ENCODE measurements at places on chromosomes 13 and 19.

GRCh38 chr19:2344381-2344870 is 15.6 kb upstream of the TMPRSS9 start:
- DNase-seq, result no peak

DNA sequence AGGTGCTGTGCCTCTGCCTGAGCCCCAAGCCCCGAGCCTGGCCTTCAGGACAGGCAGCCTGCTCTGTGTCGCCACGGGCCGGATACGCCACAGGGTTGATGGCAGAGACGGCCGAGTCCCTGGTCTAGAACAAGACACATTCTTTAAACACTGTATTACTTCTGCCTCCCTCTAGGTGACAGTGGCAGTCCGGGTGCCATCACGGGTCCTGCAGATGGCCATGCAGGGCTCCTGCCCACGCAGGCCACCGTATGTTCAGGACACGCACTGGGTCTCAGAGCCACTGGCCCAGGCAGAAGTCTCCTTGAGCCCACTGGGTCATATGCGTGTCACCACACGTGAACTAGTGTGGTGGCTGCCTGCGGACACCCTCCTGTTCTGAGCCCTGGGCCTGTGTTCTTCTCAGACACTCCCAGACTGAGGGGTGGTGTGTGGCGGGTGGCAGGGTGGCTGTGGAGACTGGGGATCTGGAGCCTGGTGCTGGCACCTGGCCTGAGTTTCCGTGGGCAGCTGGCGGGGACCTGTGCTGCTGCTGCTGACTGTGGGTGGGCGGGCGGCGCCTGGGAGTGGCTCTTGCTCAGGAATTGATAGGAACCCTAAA is 4.4 kb downstream of the PLEKHJ1 start:
- DNase-seq, result no peak

DNA sequence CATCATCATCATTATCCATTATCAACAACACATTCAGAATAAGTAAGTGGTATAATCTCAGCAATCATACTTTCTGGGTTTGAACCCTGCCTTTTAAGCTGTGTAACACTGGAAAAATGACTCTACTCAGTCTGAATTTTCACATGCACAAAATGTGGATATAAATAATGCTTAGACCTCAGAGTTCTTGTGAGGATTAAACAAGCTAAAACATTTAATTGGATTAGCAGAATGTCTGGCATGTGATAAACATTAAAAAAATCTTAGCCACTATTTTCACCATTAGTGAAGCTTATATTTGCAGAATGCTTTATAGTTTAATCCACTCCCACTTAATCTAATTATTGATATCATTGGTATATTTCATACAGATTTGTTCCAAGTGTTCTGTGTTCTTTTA is 412.3 kb downstream of the RFC3 start:
- DNase-seq, result no peak

DNA sequence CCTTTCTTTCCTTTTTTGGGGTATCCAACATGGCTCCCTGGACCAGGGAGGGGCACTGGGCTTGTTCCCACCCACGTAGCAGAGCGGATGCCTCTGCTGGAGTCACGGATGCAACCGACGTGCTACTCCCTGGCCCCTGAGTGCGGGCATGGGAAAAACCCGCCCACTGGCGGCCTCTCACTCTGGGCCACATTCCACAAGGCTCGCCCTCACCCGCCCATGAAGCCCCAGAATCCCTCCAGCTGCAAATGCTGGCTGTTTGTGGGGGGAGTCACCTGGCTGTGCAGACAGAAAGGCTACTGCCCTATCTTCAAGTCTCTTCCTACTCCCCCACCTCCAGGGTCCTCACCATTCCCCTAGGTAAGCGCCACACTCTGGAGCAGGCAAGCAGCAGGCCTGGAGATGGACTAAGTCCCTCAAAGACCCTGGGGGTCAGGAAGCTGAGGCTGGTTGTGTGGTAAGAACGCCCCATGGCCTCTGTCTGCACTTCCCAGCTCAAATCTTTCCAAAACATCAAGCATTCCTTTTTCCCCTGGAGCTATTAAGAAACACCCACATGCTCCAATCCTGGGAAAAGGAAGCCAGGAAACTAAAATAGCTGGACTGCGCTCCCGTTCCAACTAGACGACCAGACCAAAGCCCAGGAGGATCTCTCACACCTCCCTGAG is 17.9 kb upstream of the EPHX3 start:
- DNase-seq, result no peak

- no peak for DNase-seq
These were observed 123.0 kb downstream of the SLC7A1 start for GRCh38 chr13:29472332-29472961.

GRCh38 chr19:15008308-15008707 is 28.6 kb upstream of the SLC1A6 start:
- DNase-seq, result no peak

DNA sequence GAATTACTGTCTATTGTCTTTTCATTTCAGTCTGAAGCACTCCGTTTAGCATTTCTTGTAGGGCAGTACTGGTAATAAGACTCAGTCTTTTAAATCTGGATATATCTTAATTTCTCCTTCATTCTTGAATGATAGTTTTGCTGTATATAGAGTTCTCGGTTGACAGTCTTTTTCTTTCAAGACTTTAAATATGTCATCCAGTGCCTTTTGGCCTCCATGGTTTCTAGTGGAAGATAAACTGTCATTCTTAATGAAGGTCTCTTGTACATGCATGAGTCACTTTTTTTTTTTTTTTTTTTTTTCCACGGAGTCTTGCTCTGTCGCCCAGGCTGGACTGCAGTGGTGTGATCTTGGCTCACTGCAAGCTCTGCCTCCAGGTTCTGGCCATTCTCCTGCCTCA is 27.2 kb upstream of the ZDHHC20 start:
- DNase-seq, result no peak

DNA sequence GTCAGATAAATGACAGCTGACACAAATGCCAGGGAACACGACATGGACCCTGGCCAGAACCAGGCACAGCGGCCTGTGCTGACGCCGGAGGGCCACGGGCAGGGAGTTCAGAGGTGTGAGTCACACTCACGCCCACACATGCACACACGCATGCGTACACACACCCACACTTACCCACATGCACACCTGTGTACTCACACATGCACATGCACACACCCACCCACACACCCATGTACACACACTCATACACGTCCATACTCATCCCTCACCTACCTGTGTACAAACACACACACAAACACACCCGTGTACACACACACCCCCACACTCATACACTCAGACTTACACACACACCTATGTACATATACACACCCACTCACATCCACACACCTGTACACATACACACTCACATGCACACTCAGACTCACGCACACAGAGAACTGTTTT is 40.4 kb downstream of the MLLT1 start:
- no peak for DNase-seq

DNA sequence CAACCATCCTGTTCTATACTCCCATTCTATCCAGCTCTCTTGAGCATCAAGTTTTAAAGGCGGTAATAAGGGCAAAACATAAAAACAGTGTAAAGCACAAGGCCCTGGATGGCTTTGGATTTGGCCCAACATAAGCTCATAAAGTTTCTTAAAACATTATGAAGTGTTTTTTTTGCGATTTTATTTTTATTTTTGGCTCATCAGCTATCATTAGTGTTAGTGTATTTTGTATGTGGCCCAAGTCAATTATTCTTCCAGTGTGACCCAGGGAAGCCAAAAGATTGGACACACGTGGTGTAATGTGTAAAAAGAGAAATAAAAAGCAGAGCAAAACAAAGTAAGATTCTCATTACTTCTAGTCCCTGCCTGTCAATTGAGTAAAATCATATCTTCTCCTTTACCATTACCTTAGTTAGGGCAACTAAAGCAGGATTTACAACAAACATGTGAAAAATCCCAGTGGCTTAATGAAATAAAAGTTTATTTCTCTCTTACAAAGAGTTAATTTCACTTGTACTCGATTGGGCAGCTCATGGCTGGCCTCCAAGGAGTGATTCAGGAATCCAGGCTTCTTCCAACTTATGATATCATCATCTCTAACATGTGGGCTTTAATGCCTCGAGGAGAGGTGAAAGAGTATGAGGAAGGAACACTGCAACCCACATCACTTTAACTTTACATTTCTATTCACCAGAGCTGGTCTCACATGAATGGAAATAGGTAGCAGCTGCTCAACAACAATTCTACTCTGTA is 725.2 kb upstream of the SLITRK1 start:
- DNase-seq, result no peak

GRCh38 chr13:40233731-40234195 is 432.7 kb downstream of the FOXO1 start:
- no peak for DNase-seq

DNA sequence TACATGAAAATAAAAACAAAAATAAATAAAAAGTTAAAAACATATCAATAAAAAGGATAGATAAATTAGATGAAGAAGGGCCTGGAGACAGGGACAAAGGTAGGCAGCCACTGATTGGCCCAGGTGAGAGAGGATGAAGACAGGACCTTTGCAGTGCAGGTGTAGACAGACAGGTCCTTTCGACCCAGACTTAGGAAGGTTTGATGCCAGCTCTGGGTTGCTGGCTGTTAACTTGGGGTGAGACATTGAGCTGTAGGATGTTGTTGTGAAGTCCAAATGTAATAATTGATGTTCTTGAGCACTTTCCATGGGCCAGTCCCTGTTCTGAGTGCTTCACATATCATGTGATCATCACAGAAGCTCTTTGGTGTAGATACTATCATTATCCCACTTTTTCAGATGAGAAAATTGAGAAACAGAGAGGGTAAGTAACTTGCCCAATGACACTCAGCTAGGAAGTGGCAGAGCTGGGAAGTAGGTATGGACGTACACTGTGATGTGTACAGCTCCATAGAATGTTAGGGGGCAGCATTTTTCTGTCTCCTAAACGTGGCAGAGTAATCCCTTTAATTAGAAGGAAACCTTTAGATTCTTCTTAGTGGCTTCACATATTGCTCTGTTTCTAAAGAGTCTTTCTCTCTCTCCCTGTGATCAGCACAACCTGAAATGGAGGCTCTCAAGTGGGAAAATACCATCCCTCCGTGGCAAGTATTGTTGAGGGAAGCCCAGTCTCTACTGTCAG is 76.0 kb upstream of the STK24 start:
- no peak for DNase-seq

GRCh38 chr19:48210005-48210404 is 39.5 kb downstream of the ZSWIM9 start:
- no peak for DNase-seq

DNA sequence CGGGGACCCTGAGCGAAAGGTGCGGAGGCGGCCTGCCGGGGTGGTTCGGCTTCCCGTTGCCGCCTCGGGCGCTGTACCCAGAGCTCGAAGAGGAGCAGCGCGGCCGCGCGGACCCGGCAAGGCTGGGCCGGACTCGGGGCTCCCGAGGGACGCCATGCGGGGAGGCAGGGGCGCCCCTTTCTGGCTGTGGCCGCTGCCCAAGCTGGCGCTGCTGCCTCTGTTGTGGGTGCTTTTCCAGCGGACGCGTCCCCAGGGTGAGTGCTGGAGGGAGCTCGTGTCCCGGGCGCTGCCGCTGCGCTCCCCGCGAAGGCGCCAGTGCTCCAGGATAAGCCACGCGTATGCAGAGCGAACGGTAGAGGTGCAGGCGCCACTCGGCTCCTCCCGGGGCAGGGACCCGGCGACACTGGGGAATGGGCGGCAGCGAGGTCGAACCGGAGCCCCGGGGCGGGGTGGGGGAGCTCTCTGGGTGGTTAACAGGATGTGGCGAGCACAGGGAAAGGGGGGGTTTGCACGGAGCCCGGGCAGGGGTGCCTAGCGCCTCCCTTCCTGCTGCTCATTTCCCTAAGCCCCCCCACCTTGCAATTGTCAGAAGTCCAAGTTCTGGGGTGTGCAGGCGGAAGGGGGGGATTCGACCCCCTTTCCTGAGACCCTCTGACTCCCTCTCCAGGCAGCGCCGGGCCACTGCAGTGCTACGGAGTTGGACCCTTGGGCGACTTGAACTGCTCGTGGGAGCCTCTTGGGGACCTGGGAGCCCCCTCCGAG is at the start of gene IL27RA:
IL27RA (plus strand) TSS at position 44 of the 762 bp plus-strand sequence; CDS start at position 155, 111 bp downstream.
- DNase-seq, result peak; percentile 63

DNA sequence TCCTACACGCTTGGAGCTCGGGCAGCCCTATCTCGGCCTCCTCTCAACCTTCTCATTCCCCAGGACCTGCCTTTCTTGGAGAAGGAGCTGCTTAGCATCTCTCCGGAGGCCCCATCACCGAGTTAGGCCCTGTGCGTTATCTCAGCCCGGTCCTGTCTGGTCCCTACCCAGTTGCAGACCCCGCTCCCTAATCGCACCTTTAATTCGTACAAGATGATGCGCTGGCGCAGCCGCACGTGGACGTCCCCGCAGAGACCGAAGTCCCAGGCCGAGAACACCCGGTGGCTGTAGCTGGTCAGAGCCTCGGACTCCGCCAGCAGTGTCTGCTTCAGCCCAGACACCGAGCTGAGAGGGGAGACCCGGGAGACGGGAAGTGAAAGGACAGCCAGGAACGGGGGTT is 5.7 kb upstream of the LENG1 start:
- DNase-seq, result no peak

DNA sequence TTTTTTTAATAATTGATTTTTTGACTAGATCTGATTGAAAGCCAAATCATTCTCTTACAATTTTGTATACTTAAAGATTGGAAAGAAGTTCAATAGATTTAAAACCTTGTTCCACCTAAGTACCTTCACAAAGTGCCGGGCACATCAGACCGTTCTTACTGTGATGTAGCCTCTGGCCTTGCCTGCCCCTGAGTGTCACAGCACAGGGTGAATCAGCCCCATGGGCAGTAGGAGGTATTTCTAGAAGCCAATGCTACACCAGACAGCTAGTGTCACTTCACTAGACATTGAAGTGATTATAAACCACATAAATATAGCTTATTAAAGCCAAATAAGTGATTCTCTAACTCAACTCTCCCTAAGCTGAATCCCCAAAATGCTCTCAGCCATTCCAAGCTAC is 131.3 kb downstream of the LACC1 start:
- no peak for DNase-seq

DNA sequence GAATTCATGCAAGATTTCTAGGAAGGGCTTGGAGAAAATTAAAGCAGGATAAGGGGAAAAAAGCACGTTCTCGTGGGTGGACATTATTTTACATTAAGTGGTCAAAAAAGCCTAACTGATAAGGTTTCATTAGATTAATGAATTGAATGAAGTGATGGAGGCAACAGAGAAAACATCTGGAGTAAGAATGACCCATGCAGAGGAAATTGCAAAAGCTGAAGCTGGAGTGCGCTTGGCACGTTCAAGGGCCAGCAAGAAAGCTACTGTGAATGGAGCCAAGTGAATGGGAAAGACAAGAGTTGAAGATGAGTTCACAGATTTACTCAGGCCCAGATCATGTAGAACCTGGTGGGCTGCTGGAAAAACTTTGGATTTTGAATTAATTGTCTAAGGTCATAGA is 777.9 kb downstream of the DACH1 start:
- DNase-seq, result no peak

DNA sequence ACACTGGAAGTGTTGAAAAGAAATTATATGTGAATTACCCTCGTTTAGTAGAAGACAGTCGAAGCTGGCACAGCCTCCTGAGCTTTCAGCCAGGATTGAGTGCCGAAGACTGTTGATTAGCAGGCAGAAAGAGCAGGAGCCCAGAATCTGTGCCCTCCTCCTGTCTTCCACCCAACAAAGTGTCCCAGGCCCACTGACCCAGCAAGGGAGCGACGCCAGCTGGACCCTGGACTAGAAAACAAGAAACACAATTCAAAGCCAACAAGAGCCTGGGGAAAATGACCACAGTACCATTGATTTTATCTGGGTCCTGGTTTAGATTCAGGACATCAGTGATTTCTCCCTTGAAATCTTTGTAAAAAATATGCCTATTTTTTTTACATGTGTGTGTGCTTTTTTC is 120.7 kb downstream of the RXFP2 start:
- DNase-seq, result no peak
